T-cell (primary cell): ENCODE measurements at places on chromosomes 1 and 21.

GRCh38 chr1:94621802-94622201 is 80.2 kb upstream of the F3 start:
- no peaks in the 10 kb centered on the region for H3K27me3 ChIP-seq
- no peak for DNase-seq
- no peak overlapping the region for H3K27ac ChIP-seq
- H3K4me3 ChIP-seq, result no peak overlapping the region
- no peaks in the 10 kb centered on the region for H3K4me1 ChIP-seq

GRCh38 chr1:169644297-169644696 is 14.4 kb upstream of the SELP start:
- H3K4me1 ChIP-seq, result peaks cover 5% of the 10 kb centered on the region
- no peak overlapping the region for H3K27ac ChIP-seq
- no peak overlapping the region for H3K4me3 ChIP-seq
- no peaks in the 10 kb centered on the region for H3K36me3 ChIP-seq
- no peak for DNase-seq

GRCh38 chr1:201714542-201715329 is 114.2 kb upstream of the IPO9 start:
- H3K4me1 ChIP-seq, result no peaks in the 10 kb centered on the region
- no peaks in the 10 kb centered on the region for H3K36me3 ChIP-seq
- no peak for DNase-seq
- no peak overlapping the region for H3K27ac ChIP-seq
- H3K27me3 ChIP-seq, result peaks cover 8% of the 10 kb centered on the region
- H3K4me3 ChIP-seq, result no peak overlapping the region

DNA sequence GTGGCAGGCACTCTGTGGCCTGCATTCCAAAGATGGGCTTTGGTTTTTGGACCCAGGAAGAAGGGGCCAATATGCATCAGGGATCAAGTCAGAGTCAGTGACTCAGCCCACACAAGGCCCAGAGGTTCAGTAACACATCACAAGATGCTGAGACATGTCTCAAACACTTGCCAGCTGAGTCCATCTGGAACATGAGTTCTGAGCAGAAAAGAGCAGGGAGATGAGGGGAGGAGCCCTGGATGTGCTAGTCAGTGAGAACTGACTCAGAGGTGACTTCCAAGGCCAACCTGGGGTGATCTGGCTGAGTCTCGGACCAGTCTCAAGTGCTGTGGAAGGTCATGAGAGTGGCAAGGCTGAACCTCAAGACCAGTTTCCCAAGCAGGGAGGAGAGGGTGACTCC is 150.1 kb downstream of the CDC7 start:
- H3K36me3 ChIP-seq, result no peaks in the 10 kb centered on the region
- no peaks in the 10 kb centered on the region for H3K27me3 ChIP-seq
- no peak overlapping the region for H3K27ac ChIP-seq
- H3K4me1 ChIP-seq, result peaks cover 8% of the 10 kb centered on the region
- DNase-seq, result no peak
- no peak overlapping the region for H3K4me3 ChIP-seq

DNA sequence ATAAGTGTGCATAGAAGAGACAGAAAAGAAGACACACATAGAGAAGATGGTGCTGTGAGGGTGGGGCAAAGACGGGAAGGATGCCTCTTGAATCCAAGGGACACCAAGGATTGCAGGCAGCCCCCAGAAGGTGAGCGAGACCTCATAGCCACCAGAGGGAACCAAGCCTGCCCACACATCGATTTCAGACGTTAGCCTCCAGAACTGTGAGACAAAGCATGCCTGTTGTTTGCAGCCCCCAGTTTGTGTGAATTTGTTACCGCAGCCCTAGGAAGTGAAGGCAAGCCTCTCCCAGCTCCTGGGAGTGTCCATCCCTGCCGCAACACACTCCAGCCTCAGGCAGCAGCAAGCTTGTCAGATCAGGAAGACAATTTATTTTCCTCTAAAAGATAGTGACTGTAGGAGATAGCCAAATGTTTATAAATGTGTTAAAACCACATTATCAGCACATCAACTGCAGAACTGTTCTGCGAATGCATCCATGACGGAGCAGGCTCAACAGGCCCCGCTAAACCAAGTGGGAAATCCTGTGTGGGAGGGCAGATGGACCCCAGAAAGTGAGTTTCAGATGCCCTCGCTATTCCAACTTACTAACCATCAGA is 543.3 kb downstream of the MATN1 start:
- no peak for DNase-seq
- H3K27me3 ChIP-seq, result no peaks in the 10 kb centered on the region
- no peak overlapping the region for H3K27ac ChIP-seq
- no peaks in the 10 kb centered on the region for H3K4me1 ChIP-seq
- H3K36me3 ChIP-seq, result no peaks in the 10 kb centered on the region

DNA sequence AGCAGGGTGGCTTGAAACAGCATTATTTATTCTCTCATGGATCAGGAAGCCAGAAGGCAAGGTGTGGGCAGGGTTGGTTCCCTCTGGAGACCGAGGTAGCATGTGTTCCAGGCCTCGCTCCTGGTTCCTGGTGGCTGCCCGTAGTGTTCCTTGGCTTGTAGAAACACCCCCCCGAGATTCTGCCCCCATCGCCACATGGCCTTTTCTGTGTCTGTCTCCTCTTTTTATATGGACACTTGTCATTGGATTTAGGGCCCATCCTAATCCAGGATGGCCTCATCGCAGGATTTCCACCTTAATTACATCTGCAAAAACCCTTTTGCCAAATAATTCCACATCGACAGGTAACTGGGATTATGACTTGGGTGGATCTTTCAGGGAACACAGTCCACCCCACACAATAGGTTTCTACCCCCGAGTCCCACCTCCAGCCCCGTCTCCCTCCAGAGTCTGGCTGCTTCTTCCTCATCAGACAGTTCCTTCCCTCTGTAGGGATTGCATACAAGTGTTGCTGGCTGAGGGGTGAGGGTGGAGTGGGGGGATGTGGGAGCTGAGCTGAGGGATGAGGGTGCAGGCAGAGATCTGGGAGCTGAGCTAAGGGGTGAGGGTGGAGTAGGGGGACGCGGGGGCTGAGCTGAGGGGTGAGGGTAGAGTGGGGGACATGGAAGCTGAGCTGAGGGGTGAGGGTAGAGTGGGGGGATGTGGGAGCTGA is 12.3 kb upstream of the NPHP4 start:
- peaks cover 47% of the 10 kb centered on the region for H3K4me1 ChIP-seq
- DNase-seq, result no peak
- H3K4me3 ChIP-seq, result no peak overlapping the region
- no peak overlapping the region for H3K27ac ChIP-seq

- peak; percentile 41 for DNase-seq
- no peaks in the 10 kb centered on the region for H3K4me1 ChIP-seq
- no peaks in the 10 kb centered on the region for H3K36me3 ChIP-seq
- H3K27me3 ChIP-seq, result no peaks in the 10 kb centered on the region
- peak within 1 kb of the TSS; percentile 69 for H3K4me3 ChIP-seq
Measured at GRCh38 chr1:46394108-46394871, at the start of gene FAAH. FAAH (plus strand) TSS chr1:46394317; CDS start chr1:46394349, 32 bp downstream.

- no peak overlapping the region for H3K4me3 ChIP-seq
- no peaks in the 10 kb centered on the region for H3K4me1 ChIP-seq
- no peak for DNase-seq
Measured at GRCh38 chr1:23463286-23463685, 20.7 kb downstream of the ASAP3 start.
